Epithelial cell of proximal tubule (primary cell): ENCODE measurements at places on chromosomes 5 and 9. TPM values are rescaled to one million over a fixed set of nuclear protein-coding genes. Genes with fewer than 3 reads are reported as not detected.

DNA sequence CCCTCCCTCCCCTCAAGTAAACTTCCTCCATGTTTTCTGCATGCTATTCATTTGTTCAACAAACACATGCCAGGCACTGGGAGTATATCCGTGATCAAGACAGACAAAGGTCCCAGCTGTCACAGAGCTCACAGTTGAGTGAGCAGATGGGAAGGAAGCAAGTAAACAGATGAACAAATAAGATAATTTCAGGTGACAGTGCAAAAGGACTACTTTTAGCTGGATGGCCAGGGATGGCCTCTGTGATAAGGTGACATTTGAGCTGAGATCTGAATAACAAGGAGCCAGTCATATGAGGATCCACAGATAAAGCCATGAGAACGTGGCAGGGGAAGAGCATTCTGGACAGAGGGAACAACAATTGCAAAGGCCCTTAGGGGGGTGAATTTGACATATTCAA lies 121.7 kb upstream of the RAD23B start:
- no peak for DNase-seq

Gene ADAMTS13
- 0.22 and 0.75 TPM in 2 replicates for total RNA-seq

- DNase-seq, result no peak
Measured at GRCh38 chr5:38448568-38449350, 107.7 kb downstream of the LIFR start.

DNA sequence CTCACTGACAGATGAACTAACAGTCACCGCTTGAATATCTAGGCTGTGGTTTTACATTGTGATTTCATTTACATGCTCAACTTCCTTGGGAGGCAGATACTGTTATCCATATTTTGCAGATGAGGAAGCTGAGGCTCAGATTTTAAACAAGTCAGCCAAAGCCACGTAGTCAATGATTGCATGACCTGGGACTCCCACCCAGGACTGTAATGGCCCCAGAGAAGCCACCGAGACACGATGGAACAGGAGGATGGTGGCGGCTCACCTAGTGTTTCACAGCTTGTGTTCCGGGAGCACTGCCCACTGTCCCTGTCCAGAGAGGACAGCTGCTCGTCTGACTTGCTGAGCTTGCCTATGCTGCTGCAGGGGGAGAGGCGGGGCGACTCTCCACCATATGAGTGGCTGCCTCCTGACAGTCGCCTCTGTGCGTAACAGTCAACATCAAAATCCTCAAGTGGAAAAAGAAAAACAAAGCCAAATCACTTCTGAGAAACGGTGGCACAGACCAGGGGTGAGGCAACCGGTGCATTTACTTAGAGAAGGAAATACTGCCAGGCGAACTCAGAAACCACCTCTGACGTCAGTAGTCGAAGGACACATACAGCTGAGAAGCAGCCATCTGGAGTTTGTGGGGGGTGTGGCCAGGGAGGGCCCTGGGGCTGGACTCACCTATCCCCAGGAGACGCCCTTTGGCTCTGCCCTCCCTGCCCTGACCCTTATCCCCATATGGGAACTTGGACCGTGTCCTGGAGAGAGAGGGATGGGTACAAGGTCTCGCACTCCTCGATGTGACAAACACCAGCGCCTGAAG lies 82.5 kb downstream of the PRRT1B start:
- no peak for DNase-seq

DNA sequence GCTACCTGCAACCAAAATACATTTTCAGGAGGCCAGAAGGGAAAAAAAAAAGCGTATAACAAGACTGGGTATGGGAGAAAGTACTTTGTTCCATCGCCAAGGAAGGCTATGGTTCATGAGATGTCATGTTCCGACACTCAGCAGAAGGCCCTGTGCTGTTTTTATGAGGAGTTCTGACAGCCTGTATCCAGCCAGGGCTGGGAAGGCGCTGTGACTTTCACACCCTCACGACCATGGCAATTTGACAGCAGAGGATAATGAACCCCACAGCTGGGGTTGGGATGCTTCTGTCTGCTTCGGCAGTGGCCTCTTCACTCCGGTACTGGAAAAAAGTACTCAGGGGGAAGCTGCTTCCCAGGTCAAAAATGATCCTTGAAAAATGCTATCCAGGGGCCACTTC lies 154.4 kb downstream of the PRELID2 start:
- DNase-seq, result no peak

Gene ACTBL2
- total RNA-seq, result 2.2 and 2.3 TPM in 2 replicates

Gene PCDHGA8
- total RNA-seq, result 0.14 and 1.0 TPM in 2 replicates

GRCh38 chr5:133129950-133130349 lies 78.1 kb downstream of the HSPA4 start:
- DNase-seq, result no peak

Gene KCTD16
- total RNA-seq, result 0.06 and 0.14 TPM in 2 replicates

Gene DRD1
- total RNA-seq, result not detected in 2 replicates

DNA sequence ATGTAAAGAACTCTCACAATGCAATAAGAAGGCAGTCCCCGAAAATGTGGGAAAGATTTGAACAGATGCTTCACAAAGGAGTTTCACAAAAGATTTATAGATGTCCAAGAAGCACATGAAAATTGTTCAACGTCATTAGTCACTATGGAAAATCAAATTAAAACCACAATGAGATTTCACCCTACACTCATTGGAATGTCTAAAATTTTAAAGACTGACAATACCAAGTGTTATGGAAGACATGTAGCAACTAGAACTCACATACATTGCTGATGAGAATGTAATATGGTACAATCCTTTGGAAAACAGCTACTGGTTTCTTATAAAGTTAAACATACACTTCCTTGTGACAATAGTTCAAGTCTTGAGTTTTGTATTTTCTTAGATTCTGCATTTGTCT lies 11.0 kb upstream of the RECK start:
- no peak for DNase-seq

GRCh38 chr9:69253057-69253456 lies 72.0 kb upstream of the ENTREP1 start:
- no peak for DNase-seq

GRCh38 chr5:128329386-128329939 lies 208.6 kb downstream of the FBN2 start:
- no peak for DNase-seq

DNA sequence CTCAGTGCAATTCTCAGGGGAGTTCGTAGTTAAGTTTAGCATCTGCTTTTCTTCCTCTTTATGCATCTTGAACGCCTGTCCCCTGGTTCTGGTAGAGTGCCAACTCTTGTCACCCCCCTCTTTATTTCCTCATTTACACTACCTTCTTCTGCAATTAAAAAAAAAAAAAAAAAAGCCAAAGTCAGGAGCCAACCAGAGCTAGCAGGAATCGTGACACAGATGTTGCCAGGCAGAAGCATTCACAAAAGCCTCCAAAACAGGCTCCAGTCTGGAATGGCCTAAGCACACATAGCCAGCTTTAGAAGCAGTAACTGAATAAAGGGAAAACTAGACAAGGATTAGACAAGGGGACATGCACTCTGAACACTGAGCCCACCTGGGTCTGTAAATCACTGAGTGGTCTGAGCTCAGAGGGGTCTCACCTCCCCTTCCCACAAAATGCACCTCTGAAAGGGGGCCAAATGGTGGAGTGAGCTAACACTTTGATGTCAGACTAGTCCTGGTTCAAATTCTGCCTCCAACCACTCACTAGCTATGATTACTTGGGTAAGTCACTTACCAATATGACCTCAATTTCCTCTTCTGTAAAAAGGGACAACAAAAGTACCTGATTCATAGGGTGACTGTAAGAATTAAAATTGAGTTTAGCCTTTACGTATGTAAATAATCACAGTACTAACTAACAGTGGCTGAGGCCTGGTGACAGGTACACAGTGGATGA lies 2.0 kb downstream of the CD74 start:
- DNase-seq, result no peak

Gene SPTLC1
- 84.4 and 91.8 TPM in 2 replicates for total RNA-seq

Gene PCDHGB7
- 0.65 and 2.8 TPM in 2 replicates for total RNA-seq

DNA sequence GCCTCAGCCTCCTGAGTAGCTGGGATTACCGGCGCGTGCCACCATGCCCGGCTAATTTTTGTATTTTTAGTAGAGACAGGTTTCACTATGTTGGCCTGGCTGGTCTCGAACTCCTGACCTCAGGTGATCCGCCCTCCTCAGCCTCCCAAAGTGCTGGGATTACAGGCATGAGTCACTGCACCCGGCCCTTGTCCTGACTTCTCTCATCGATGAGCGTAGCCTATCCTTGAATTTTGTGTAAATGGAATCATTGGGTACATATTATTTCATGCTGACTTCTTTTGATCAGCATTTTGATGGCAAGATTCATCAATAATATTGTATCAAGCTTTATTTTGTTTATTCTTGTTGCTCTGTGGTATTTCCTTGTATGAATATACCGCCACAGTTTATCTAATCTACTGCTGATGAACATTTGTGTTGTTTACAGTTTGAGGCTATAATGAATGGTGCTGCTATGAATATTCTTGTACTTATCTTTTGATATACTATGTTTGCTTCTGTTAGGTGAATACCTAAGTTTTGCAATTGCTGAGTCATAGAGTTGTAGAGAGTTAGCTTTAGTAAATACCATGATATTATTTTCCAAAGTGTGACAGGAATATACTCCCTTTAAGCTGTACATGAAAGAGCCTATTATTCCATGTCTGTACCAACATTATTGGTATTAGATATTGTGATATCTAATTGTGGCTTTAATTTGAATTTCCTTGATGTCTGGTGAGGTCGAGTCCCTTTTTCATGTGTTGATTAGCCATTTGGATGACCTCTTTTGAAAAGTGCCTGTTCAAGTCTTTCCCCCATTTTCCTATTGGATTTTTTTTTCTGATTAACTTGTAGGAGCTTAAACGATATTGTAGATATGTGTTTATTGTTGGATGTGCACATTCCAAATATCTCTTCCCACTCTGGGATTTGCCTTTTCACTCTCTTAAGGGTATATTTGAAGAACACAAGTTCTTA lies 107.5 kb downstream of the RGS3 start:
- DNase-seq, result no peak

- DNase-seq, result no peak
Measured at GRCh38 chr9:105751761-105752160, 57.4 kb downstream of the TMEM38B start.

Gene PCDHA13
- total RNA-seq, result not detected in 2 replicates

Gene SAXO1
- total RNA-seq, result not detected in 2 replicates

Gene WDR38
- not detected in 2 replicates for total RNA-seq

- DNase-seq, result no peak
Measured at GRCh38 chr5:147989239-147989638, 74.5 kb upstream of the SPINK5 start.

- DNase-seq, result no peak
Measured at GRCh38 chr9:7370381-7370780, 429.2 kb downstream of the DMAC1 start.

GRCh38 chr5:169574134-169574646 lies 9.4 kb upstream of the SPDL1 start:
- no peak for DNase-seq

GRCh38 chr9:108463932-108464606 lies 391.7 kb downstream of the ACTL7B start:
- no peak for DNase-seq

DNA sequence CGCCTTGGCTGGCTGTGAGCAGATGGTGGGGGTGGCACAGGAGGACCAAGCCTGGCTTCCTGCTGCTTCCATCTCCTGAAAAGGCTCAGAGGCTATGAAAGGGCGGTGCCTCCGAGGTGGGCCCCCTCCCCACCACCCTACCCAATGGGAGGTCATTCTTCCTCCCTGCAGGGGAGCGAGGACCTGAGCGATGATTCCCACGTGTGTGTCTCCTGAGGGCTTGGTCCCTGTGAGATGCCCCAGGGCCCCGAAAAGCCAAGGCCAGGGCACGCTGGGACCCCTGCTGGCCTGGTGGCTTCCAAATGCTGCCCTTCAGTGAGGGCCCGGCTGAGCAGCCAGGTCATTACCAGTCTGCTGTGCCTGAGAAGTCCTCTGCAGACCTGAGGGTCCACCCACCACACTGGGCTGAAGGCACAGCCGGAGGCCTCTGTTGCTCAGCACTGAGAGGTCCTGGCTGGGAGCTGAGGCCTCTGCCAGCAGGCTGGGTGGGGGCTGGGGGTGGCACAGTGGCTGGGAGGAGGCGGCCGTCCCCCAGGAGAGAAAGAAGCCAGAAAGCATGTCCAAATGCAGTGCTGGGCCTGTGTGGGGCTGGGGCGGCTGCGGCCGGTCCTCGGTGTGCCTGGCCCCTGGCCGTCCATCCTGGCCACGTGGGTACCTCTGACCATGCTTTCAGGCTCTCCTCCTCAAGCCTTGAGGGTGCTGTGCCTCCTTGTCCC lies 14.0 kb upstream of the SLC6A19 start:
- no peak for DNase-seq

- no peak for DNase-seq
Measured at GRCh38 chr5:84274585-84275468, 109.9 kb downstream of the EDIL3 start.

Gene RPS23
- 4,567 and 4,820 TPM in 2 replicates for total RNA-seq

GRCh38 chr5:72152545-72152944 lies 45.3 kb downstream of the MAP1B start:
- no peak for DNase-seq
